ENCODE measurements at places on chromosomes 7 and 10.

DNA sequence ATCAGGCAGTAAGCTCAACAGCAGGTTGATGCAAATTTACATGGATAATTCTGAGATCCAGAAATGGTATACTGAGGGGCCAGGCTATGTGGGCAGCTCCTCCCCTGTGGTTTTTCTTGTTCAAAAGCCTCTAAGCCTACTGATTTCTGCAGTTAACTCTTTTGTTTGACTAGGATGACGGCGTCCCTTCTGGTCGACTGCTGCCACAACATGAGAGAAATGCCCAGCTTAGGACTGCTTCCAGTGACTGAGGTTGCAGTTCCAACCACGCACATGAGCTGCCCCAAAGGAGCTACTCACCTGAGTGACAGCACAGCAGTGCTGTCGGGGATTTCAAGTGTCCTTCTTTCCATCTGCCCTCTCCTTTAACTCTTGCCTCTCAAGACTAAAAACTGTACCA, 973.0 kb upstream of the GHITM start:
- DNase-seq: no peak

DNA sequence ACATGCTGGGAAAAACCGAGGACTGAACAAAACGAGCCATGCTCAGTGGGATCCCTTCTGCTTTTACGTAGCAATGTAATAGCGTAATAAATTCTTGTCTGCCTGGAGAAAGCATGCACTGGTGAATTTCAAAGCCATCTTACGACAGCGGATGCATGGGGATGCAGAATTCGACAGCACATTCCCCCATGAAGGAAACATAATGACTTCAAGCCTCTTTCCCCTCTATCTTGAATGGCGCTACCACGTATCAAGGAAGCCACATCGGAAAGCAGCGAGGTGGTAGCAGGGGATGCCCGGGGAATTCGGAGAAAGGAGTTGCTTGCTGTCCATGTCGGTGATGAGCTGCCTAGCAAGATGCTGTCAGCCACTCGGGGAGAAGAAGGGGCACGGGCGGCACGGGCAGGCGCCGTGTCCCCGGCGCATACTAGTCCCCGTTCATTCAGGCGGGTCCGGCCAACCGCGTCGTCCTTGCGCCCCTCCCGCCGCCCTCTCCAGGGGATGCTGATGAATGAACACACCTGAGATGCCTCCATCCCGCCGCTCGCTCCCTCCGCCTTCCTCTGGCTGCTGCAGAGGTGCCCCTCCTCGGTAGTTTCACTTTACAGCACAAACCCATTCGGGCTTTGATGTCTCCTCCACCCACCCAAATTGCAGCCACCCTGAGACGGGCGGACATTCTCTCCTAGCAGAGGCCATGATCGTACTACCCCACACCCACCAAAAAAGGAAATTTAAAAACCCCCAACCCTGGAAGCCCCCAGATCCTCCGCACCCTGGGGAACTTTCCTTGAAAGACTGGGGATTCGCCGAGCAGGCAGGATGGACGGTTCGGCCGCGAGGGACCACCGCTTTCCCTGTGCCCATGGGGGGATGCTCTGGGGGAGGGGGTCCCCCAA, 644 bp downstream of the SORBS1 start:
- DNase-seq: peak; percentile 70

GRCh38 chr7:47080816-47081215, 501.1 kb downstream of the TNS3 start:
- no peak for DNase-seq

DNA sequence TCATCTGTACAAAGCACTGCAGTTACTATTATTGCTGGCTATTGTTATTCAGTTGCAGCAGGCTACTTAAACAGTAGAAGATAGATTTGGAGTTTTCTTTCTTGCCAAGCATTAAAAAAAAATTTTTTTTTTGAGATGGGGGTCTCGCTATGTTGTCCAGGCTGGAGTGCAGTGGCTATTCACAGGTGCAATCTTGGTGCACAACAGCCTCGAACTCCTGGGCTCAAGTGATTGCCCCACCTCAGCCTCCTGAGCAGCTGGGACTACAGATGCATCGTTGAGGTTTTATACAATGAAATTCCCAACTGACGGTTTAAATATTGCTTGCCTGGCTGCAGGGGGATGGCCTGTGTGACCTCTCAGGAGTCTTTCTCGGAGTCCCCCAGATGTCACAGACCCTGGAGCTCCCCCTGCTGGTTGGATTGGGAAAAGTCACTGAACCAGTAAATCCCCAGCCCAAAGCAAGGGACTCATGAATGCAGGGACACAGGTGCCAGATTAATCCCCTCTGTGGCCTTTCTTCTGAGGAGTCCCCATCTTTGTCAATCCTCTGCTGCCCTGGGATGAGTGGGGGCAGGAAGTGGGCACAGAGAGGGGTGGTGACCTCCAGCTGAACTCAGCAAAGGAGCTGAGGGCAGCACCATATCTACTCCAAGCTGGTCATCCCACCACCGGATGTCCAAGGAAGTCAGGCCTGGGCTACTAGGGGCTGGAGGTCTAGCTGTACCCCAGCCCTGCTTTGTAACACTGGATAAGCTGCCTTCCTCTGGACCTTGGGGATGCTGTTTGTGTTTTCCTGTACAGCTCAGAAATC, 149.6 kb downstream of the C10orf105 start:
- DNase-seq: peak; percentile 91

DNA sequence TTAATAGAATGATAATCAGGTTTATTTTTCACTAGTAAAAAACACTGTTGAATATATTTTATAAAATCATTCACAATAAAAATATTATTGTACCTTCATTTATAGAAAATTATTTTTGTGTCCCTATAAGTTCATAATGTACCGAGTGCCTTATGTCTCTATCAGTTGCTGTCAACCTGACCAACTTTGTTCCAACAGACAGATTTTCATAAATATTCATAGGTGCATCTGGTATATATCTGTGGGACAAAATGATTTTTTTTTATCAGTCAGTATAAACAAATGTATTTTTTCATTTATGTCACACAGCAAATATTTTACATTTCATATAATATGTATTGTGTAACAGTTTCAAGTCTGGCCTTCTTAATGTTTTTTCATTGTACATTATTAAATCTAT, 195.9 kb downstream of the HGF start:
- no peak for DNase-seq

DNA sequence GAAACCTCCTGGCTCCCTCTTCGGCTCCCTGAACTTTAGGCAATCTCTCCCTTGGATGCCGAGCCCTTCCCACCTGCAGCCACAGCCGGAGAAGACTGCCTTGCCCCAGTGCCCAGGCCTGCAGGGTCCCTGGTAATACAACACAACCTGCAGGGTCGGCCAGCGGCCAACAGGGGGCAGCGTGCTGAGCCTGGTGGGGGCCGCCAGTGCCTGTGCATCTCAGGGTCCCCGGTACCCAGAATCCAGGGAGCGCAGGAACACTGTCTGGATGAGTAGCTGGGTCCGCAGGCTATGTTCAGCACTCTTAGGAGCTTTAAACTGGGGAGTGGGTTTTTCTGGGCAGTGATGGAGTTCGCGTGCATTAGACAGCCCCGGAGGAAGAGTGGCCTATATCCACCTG, 17.5 kb upstream of the C10orf71 start:
- DNase-seq: peak; percentile 35

DNA sequence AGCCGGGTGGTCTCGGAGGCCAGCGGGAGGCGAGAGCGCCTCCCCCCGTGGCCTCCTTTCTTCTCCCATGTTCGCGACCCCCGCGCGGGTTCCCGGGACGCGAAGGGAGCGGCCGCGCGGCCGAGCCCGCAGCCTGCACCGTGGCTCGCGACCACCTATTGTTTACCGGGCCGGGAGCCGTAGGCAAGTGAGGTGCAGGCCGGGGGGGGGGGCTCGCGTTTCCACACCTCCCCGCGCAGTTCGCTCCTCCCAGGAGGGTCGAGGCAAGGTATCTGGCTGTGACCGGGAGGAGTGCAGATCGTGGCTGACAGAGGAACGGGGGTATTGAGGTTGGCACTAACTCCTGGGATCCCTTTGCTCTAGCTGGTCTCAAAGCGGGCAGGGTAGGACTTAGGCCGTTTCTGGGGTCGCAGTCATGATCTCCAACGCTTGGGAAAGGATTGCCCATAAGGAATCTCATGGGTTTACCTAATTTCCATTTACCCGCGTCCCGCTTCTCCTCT, 734 bp downstream of the PTPN12 start:
- DNase-seq: no peak

- no peak for DNase-seq
Observed at GRCh38 chr10:103568505-103568904, 75.0 kb downstream of the NEURL1 start.

DNA sequence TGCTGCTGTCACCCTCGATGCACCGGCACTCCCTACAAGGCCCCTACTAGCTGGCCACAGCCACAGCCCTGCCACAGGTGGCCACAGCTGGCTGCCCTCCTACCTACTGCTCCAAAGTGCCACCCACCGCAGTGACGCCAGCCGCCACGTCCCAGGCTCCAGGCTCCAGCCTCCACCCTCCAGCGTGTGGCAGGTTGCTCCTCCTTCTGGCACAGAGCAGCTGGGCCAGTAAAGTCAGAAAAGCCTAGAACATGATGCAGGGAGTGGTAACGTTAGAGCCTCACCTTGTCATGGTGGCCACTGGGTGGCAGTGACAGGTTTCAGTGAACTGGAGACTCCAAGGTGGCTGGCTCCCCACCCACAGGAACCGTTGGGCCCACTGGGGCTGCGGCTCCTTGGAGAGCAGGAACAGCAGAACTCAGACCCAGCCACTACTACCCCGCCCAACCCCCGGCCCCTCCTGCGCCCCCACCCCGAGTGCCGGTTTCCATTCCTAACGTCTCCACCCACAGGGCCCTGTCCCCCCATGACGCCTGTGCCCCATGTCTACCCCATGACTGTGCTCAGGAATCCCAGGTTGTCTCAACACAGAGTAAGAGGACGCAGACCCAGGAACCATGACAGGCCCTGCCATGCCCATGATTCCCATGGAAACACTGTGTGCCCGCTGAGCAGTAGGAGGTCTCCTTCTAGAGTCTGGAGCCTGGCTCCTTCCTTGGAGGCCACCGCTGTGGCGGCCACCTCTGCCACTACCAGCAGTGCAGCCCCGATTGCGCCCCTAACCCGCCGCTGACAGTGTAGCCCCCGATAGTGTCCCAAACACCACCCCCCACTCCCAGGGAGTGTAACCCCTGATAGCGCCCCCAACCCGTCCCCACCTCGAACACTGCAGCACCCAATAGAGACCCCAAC, 52.3 kb upstream of the ZNF33B start:
- DNase-seq: no peak

DNA sequence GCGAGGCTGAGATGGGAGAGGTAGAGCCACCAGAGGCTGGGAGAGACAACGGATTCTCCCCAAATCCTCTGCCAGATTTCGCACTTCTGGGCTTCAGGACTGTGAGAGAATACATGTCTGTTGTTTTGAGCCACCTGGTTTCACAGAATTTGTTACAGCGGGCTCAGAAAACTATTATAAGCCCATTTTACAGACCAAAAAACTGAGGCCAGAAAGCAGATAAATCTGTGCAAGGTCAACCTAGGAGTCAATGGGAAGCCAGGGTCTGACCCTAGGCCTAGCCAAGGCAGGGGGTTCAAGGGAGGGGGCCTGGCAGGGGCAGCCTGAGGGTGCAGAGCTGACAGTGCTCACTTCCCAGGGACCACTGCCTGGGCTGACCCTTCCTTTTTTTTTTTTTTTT, 8.7 kb downstream of the MYL10 start:
- no peak for DNase-seq

- no peak for DNase-seq
Observed at GRCh38 chr10:81949283-81949682, 74.3 kb downstream of the NRG3 start.

DNA sequence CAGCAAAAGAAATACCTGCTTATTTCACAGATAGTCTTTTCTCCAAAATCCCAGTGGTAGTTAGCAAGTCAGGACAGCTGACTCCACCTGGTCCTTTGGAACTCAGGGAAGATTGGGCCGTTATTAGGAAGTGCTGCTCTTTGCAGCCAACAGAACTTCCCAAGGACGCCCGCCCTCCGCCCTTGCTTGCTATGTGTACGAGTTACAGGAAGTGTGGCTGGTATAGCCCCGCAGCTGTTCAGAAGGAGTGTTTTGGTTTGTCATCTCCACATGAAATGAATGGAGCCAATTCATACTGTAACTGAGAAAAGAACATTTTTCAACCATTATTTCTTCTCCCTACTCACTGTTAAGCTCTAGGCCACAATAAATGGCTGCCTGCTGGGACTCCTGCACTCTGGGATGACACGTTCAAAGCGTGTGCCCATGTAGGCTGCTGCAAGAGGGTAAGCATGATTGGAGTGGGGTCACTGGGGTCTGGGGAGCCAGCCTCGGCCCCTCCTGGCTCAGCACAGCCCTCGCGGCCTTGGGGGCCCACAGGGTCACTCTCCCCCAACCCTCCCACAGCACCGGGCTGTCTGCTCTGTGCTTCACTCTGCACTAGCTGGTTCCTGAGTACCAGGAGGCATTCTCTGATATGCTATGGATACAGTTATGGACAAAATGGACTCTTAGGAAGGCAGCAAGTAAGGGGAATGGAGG, 244.0 kb downstream of the EBF3 start:
- no peak for DNase-seq

DNA sequence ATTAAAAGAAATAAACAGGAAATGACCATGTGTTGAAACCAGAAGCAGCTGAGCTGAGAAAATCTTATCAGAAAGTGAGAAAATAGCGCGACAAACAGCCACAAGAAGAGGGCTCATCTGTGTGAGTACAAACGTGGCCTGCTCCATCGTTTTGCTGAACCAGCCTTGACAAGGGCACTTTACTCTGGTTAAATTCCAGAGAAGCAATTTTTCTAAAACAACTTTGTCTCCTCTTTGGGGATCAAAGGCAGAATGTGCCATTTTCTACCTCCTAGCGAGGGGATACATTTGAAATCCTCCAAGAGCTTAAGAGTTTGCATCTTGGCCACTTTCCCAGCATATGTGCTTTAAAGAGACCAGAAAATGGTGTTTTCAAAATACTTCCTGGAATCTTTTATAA, 51.3 kb upstream of the VIPR2 start:
- no peak for DNase-seq

DNA sequence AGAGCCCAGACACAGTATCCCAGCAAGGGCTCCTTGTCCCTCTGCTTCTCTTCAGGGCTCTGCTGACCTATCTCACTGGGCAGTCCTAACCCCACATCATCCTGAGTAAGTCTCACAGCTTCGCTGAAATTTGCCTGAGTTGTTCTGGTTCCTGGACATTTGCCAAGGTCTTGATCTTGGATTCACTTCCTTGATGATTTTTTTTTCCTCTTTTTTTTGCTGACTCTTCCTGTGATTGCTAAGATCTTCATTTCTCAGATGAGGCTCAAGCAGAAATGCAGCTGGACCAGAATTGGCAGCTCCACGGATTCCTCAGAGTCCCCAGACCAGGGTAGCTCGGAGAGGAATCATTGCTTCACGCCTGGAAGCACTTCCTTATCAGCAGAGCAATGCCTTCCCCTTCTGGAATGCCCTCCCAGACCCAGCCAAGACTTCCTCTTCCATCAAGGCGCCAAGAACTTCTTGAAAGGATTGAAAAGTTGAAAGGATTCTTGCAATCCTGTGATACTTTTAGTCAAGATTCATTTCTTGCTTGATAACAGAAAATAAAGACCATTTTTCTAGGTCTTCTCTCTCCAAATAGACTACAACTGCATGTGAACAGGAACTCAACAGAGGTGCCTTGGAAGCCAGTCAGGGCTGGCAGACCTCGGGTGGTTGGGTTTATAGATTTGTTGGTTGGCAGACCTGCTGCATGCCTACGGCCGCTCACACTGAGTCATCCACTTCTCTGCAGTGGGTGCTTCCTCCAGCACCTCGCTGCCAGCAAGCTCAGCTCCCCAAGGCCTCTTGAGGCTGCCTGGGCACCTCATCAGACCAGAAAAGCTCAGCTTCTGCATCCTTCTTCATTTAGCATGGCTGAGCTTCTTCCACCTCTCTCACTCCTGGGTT, 8.8 kb upstream of the AFAP1L2 start:
- DNase-seq: peak; percentile 59

GRCh38 chr10:118745056-118745455, 9.7 kb downstream of the CACUL1 start:
- no peak for DNase-seq
